Activated CD8-positive, alpha-beta memory T cell treated with anti-CD3 and anti-CD28 coated beads, Interleukin-2, amount 10 ng/mL, durations not matched to agents 7 days and 5 days (primary cell): ENCODE measurements at places on chromosomes 7 and 10. TPM values are rescaled to one million over a fixed set of nuclear protein-coding genes. Genes with fewer than 3 reads are reported as not detected.

NPC1L1 gene
- total RNA-seq = not detected

CCDC186 gene
- 17.9 TPM for total RNA-seq

AMZ1 gene
- 0.29 TPM for total RNA-seq

ITPRIP gene
- total RNA-seq = 21.6 TPM

CLDN3 gene
- total RNA-seq = not detected

GRCh38 chr7:85074992-85075391, 111.9 kb downstream of the SEMA3D start:
- no peaks in the 10 kb centered on the region for H3K36me3 ChIP-seq
- no peak overlapping the region for H3K27ac ChIP-seq
- H3K4me1 ChIP-seq = no peaks in the 10 kb centered on the region
- no peak overlapping the region for H3K4me3 ChIP-seq
- no peak for DNase-seq

DNA sequence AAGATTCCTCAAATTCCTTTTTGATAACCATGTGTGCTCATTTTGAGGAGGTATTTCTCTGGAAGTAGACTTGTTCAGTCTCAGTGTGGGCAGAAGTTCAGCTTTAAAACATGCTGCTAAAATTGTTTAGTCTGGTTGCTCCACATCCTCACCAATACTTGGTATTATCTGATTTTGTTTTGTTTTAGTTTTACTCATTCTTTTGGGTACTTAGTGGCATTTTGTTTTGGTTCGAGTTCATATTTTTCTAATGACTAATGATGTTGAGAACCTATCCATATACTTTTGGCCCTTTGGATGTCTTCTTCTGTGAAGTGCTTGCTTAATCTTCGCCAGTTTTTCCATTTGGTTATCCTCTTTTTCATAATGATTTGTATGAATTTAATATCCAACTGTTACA, 694.2 kb upstream of the FZD8 start:
- no peaks in the 10 kb centered on the region for H3K36me3 ChIP-seq
- H3K4me1 ChIP-seq = no peaks in the 10 kb centered on the region
- no peak overlapping the region for H3K4me3 ChIP-seq
- no peak overlapping the region for H3K27ac ChIP-seq
- H3K27me3 ChIP-seq = no peaks in the 10 kb centered on the region
- DNase-seq = no peak

GRCh38 chr10:4067531-4067930, 282.5 kb upstream of the KLF6 start:
- H3K27me3 ChIP-seq = no peaks in the 10 kb centered on the region
- H3K4me1 ChIP-seq = peaks cover 7% of the 10 kb centered on the region
- no peak overlapping the region for H3K4me3 ChIP-seq
- H3K36me3 ChIP-seq = peaks cover 1% of the 10 kb centered on the region
- no peak overlapping the region for H3K27ac ChIP-seq

GRCh38 chr10:110058212-110058611, 50.4 kb downstream of the ADD3 start:
- no peaks in the 10 kb centered on the region for H3K27me3 ChIP-seq
- DNase-seq = no peak
- peak overlapping the region; percentile 65 for H3K4me3 ChIP-seq
- peak overlapping the region; percentile 68 for H3K27ac ChIP-seq
- H3K4me1 ChIP-seq = peaks cover 60% of the 10 kb centered on the region

DNA sequence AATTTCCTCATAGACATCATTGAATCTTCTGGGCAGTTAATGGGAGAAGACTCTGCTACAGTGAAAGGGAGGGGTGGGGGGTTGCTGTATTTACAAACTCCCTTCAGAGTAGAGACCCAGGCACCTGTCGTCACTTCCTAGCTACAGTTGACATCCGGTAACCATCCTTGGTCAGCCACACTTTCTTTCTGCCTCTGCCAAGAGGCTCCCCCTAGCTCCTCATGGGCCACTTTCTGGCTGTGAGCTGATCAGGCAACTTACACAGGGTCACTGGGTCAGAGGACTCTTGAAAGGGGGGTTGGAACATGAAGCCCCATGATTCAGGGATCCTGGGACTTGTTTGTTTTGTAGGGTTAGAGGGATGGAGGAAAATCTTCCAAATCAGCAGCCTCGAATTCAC, 1.2 kb downstream of the TECPR1 start:
- H3K4me3 ChIP-seq = peak overlapping the region; percentile 95
- H3K36me3 ChIP-seq = peaks cover 17% of the 10 kb centered on the region
- no peaks in the 10 kb centered on the region for H3K27me3 ChIP-seq
- peak overlapping the region; percentile 96 for H3K27ac ChIP-seq
- DNase-seq = peak; percentile 79

DNA sequence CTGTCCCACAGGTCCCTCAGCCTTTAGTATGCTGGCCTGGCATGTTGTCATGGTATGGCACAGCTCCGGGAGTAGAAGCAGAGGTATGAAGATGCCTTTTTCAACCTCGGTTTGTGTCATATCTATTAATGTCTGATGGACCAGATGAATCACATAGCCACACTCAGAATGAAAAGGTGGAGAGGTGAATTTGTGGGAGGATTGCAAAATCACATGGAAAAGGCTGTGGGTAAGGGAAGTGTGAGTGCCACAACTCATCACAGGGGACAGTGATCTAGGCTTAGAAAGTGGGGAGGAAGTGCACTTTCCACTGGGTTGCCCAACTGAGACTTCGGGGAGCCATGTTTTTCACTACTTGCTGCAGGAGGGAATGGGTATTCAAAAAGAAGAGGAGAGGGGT, 190.7 kb downstream of the WDR11 start:
- H3K27me3 ChIP-seq = no peaks in the 10 kb centered on the region
- H3K4me3 ChIP-seq = no peak overlapping the region
- no peak for DNase-seq
- H3K4me1 ChIP-seq = no peaks in the 10 kb centered on the region

DNA sequence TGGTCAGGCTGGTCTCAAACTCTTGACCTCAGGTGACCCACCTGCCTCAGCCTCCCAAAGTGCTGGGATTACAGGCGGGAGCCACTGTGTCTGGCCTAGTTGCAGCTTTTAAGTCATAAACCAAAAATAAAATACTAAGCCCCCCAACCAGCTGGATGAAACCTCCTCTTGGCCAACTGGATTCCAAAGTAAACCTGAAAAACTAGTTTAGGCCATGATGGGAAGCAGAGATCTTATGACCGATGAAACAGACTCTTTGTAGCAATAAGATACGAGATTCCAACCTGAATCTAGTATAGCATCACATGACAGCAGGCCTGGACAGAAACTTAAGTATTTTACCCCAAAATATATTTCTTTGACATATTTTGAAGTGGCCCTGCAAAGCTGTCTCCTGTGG, 9.1 kb upstream of the MCM10 start:
- peaks cover under 1% of the 10 kb centered on the region for H3K4me1 ChIP-seq
- H3K27me3 ChIP-seq = no peaks in the 10 kb centered on the region
- H3K4me3 ChIP-seq = no peak overlapping the region
- H3K27ac ChIP-seq = no peak overlapping the region

DNA sequence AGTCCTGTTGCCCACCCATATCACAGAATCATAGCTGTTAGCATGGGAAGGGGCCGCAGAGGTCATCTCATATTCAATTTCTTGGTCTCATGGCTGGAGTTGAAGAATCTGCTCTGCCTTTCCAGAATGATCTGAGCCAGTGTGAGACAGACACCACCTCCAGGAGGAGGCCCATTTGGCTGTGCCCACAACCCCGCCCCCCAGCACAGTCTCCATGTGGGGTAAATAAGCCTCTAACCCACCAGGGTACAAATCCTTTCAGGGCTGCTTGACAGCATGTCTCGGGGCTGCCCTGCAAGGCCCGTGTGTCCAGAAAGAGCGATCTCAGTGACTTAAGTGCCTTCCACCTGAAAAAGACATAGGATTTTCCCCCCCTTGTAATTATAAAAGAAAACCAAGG, 137.5 kb downstream of the DLG5 start:
- no peak for DNase-seq
- no peaks in the 10 kb centered on the region for H3K4me1 ChIP-seq
- H3K27ac ChIP-seq = no peak overlapping the region
- peaks cover 3% of the 10 kb centered on the region for H3K27me3 ChIP-seq
- H3K36me3 ChIP-seq = no peaks in the 10 kb centered on the region
- no peak overlapping the region for H3K4me3 ChIP-seq

DNA sequence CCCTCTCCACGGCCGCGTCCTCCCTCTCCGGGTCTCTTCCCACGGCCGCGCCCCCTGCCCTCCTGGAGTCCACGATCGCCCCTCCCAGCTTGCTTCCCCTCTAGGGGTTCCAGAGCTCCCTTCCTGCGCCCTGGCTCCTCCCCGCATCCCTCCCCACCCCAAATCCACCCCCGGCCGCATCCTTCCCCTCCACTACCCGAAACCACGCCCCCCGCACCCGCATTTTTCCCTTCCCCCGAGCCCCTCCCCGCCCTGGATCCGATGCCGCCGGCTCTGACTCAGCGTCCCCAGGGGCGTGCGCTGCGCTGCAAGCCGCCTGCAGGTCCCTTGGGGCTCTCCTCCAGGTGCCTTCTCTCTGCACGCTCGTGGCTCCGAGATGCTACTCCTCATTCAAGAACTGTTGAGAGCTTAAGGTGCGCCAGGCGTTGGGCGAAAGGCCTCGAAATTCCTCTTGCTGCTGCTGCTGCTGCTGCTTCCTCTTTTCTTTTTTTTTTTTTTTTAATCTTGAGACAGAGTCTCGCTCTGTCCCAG, 372 bp upstream of the TMEM130 start:
- H3K4me3 ChIP-seq = peak overlapping the region; percentile 44
- no peak overlapping the region for H3K27ac ChIP-seq
- H3K4me1 ChIP-seq = no peaks in the 10 kb centered on the region
- H3K27me3 ChIP-seq = peaks cover 32% of the 10 kb centered on the region
- no peaks in the 10 kb centered on the region for H3K36me3 ChIP-seq
- peak; percentile 72 for DNase-seq

DNA sequence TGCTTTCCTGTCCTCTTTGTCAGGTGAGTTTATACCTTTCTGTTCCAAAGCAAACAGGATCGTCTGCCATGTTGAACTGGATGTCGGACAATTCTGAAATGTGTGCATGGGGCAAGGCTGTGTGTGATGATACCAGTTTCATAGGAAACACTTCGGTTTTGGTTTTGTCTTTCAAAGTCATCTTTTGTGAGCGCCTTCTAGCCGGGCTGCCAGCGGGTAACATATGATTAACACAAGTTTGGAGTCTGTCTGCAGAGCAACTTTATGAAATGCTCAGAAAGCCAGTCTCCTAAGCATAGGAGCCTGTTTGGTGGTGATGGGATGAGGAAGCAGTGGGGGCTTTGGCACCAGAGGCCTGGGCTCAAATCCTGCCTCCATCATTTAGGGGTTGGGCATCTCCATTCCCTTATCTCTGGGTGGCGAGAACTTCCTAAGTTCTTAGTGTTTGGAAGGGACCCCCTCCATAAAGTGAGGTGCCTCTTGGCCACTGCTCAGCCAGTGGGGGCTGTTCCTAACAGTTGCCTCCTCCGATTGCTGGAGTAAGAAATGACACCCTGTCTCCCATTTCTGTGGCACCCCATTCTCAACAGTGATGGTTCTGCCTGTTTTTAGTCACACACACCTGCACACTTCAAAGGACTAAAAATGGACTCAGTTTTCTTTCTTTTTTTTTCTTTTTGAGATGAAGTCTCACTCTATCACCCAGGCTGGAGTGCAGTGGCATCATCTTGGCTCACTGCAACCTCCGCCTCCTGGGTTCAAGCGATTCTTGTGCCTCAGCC, 36.8 kb downstream of the CUX1 start:
- H3K36me3 ChIP-seq = peaks cover 1% of the 10 kb centered on the region
- DNase-seq = no peak
- no peak overlapping the region for H3K4me3 ChIP-seq
- peaks cover 24% of the 10 kb centered on the region for H3K4me1 ChIP-seq

GRCh38 chr10:122981066-122981464, 864 bp downstream of the PSTK start:
- peaks cover 7% of the 10 kb centered on the region for H3K27me3 ChIP-seq

DNA sequence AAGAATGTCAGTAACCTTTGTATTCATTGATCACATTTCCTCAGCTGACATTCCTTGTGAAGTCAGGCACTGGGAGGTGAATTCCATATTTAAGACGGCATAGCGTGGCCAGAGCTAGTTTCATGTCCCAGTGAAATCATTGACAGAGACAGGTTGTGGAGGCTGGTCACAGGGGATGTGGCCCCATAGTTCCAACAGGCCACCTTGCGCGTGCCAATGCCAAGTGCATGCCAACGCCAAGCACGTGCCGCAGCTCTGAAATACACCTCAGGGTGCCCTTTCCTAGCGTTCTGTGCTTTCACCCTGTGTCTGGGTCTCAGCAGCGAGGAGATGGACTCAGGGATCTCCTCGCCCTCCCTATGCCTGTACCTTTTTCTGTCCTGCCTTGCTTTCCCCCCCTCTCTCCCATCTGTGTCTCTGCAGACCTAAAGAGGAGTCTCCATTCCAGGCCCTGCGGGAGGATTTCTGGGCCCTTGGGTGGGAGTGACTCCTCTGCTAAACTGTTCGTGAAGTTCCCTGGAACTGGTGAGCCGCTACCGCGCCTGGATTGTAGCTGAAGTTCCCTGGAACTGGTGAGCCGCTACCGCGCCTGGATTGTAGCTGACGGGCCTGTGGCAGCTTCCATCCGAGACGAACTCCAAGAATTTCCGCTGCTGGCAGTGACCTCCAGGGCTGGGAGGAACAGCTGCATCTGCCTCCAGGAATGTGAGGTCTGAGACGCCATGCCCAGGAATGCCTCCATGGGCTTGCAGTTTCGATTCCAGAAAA, 19.7 kb downstream of the AQP1 start:
- H3K27ac ChIP-seq = no peak overlapping the region
- no peak overlapping the region for H3K4me3 ChIP-seq
- DNase-seq = peak; percentile 38
- H3K36me3 ChIP-seq = no peaks in the 10 kb centered on the region
- no peaks in the 10 kb centered on the region for H3K27me3 ChIP-seq

DNA sequence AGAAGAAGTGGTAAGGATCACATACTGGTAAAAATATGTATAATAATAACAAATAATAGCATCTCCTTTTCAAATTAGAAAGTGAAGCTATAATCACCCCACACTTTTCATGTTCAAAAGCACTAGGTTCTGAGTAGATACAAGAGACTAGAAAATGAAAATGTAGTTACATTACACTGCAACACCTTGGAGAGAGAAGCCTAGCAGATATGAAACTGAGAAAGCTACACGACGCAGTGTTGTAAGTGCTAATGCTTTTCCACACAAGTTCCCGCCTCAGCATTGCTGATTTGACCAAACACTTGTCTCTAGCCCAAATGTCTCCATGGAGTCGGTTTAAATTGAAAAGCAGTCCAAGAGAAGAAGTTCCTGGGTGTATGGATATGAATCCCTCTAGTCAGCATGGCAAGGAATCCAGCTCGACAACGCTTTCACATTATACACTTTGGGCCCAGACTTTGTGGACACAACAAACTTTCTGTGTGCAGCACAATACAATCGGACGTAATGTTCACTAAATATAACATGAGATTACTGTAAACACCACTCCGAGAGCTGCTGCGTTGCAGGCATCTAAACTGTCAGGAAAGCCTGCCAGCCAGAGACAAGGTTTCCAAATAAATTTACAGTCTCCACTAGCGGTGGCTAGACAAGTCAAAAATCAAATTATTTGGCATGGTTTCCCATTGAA, 1.7 kb downstream of the PDE1C start:
- no peak overlapping the region for H3K4me3 ChIP-seq
- no peaks in the 10 kb centered on the region for H3K4me1 ChIP-seq
- no peaks in the 10 kb centered on the region for H3K36me3 ChIP-seq
- H3K27ac ChIP-seq = no peak overlapping the region
- DNase-seq = no peak

- H3K4me1 ChIP-seq = no peaks in the 10 kb centered on the region
- H3K27me3 ChIP-seq = no peaks in the 10 kb centered on the region
- H3K36me3 ChIP-seq = no peaks in the 10 kb centered on the region
- H3K4me3 ChIP-seq = no peak overlapping the region
- H3K27ac ChIP-seq = no peak overlapping the region
Measured at GRCh38 chr10:58956926-58957325, 219.5 kb upstream of the PHYHIPL start.

- H3K4me1 ChIP-seq = no peaks in the 10 kb centered on the region
- H3K27ac ChIP-seq = no peak overlapping the region
- H3K4me3 ChIP-seq = no peak overlapping the region
- no peaks in the 10 kb centered on the region for H3K27me3 ChIP-seq
- DNase-seq = no peak
Measured at GRCh38 chr10:65753532-65753931, 1172.3 kb upstream of the LRRTM3 start.
